ENCODE measurements at places on chromosomes 16 and 17.

DNA sequence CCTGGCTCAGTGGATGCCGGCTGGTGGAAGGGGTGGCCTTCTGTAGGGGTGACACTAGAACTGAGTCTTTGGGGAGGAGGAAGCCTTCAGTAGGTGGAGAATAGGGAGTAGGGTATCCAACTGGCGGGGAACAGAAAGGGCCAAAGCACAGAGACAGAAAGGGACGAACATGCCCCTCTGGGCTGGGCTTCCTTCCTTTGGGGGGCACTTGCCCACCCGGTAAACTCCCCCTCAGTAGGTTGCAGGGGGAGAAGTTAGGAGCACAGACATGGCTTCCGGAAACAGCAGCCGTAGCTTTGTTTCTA lies 774 bp downstream of the ENGASE start:
- H3K27me3 ChIP-seq, result no peaks in the 10 kb centered on the region
- peaks cover 1% of the 10 kb centered on the region for H3K36me3 ChIP-seq
- peak overlapping the region; percentile 93 for H3K4me3 ChIP-seq

DNA sequence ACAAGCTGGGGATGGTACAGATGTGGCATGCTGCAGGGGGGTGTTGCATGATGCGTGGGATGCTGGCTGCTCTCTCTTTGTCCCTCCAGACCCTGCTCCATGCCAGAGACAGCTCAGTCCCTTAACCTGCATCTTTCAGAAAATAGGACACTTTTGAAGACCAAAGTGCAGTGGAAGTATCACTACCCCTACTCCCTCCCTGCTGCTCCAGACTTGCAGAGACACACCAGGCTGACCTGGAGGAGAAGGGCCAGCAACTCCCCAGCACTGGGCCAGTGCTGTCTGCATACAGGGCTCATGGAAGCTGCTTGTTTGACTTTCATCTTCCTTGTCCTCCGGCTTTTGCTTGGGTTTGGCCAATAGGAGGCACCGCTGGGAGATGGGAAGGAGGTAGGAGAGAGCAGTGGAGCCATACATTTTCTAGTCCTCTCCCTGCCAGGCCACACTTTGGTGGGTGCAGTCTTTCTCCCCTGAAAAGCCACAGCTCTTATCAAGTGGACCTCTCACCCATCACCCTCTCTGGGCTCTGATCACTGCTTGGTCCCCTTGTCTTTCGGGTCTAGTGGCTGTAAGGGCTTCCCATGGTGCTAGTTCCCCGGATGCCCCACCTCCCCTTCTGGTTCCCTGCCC lies 46.1 kb upstream of the NKD1 start:
- no peak overlapping the region for H3K4me3 ChIP-seq
- H3K27ac ChIP-seq, result no peak overlapping the region
- no peaks in the 10 kb centered on the region for H3K4me1 ChIP-seq
- DNase-seq, result no peak
- no peaks in the 10 kb centered on the region for H3K36me3 ChIP-seq

GRCh38 chr17:6534846-6535514 lies 21.4 kb downstream of the PITPNM3 start:
- H3K27ac ChIP-seq, result no peak overlapping the region
- H3K27me3 ChIP-seq, result peaks cover 22% of the 10 kb centered on the region
- no peak for DNase-seq
- peaks cover 8% of the 10 kb centered on the region for H3K36me3 ChIP-seq
- H3K4me3 ChIP-seq, result no peak overlapping the region
- H3K4me1 ChIP-seq, result no peaks in the 10 kb centered on the region

DNA sequence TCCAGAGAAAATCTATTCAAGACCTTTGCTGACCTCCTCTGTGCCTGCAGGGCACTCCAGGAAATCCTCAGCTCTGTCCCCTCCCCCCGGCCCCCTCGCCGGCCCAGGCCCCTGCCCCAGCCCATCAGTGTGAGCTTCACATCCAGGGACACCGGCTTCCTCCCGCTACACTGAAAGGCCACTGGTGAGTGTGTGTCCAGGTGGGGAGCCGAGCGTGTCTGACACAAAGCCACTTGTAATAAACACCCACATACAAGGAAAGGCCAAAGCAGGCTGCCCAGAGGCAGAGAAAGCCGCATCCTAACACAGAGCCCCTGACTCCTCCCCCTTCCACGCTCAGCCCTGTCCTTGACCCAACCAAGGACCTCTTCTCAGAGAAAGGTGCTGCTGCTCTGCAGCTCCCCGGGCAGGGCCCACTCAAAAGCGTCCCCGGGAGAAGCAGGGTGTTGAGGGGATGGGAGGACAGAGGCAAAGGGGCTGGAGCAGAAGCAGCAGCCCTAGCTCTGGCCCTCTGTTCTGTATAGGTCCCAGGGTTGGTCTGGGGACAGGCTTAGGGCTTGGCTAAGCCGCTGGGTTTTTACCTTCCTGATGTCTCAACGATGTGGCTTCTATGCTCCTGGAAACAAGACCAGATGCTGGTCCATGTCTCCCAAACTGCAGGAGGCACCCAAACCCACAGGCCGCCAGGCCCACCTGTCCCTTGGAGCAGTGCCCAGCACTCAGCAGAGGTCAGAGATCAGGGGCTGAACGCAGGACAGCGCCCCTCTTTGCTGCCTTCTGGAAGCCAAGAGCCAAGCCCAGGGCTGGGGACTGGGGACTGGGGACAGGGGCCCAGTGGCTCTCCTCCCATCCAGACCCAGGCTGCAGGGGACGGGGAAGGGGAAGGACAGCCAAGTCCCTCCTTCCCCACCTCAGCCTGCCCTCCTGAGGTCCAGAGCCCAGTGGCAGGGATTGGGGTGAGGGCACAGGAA lies 15.3 kb downstream of the MNT start:
- no peak overlapping the region for H3K4me3 ChIP-seq
- peaks cover 29% of the 10 kb centered on the region for H3K4me1 ChIP-seq
- H3K36me3 ChIP-seq, result no peaks in the 10 kb centered on the region
- H3K27ac ChIP-seq, result no peak overlapping the region

DNA sequence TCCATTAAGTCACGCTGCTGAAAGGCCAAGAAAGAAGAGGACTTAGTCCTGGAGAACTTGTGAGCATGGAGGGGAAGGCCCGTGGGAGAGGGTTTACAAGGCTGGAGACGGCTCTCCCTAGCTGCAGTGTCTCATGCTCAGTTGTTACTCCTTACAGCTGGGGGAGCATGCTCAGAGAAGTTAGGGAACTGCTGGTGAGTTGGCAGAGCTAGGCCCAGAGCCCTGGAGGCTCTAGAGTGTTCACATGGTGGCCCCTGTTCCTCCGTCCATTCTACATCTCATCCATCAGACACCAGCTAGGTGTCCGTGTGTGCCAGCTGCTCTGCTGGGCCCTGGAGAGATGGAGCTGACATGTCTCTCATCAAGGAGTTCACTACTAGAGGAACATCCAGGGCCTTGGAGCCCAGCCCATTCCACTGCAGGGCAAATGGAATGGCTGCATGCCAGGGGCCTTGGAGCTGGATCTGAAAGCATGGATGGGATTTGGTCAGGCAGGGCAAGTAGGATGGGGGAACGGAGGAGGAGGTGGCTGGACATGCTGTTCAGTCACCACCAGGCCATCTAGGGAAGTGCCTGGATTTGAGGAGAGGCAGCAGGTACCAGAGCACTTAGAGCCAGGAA lies 6.3 kb downstream of the XYLT2 start:
- peaks cover 42% of the 10 kb centered on the region for H3K4me1 ChIP-seq
- no peaks in the 10 kb centered on the region for H3K36me3 ChIP-seq
- no peak for DNase-seq
- no peak overlapping the region for H3K4me3 ChIP-seq

- H3K4me1 ChIP-seq, result peaks cover 77% of the 10 kb centered on the region
- H3K36me3 ChIP-seq, result peaks cover 10% of the 10 kb centered on the region
- H3K27me3 ChIP-seq, result no peaks in the 10 kb centered on the region
- no peak overlapping the region for H3K4me3 ChIP-seq
- DNase-seq, result no peak
Observed at GRCh38 chr17:44213403-44214229, 5.9 kb downstream of the UBTF start.

GRCh38 chr17:11814655-11815262 lies 182.5 kb downstream of the ZNF18 start:
- no peak for DNase-seq
- no peaks in the 10 kb centered on the region for H3K4me1 ChIP-seq
- no peaks in the 10 kb centered on the region for H3K27me3 ChIP-seq
- H3K27ac ChIP-seq, result no peak overlapping the region
- H3K36me3 ChIP-seq, result no peaks in the 10 kb centered on the region
- H3K4me3 ChIP-seq, result no peak overlapping the region

DNA sequence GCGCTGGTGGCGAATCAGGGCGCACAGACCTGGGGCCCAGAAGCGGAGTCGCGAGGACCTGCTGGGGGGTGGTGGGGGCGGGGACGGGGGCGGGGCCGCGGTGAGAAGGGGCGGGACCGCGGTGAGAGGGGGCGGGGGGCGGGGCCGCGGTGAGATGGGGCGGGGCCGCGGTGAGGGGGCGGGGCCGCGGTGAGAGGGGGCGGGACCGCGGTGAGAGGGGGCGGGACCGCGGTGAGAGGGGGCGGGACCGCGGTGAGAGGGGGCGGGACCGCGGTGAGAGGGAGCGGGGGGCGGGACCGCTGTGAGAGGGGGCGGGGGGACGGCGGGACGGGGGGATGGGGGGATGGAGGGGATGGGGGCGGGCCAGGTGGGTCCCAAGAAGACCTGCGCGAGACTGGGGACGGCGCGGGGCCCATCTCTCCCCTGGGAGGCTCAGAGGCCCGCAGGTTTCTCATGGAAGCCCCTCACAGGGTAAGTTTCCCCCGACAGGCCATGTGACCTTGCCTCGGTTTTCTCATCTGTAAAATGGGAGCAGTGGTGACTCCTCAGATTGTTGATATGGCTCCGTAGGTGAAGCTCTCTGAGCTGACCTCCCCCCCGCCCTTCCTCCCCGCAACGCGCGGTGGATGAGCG lies 28.6 kb upstream of the DBNDD1 start:
- peaks cover 5% of the 10 kb centered on the region for H3K4me1 ChIP-seq
- H3K27ac ChIP-seq, result no peak overlapping the region
- DNase-seq, result no peak
- H3K36me3 ChIP-seq, result no peaks in the 10 kb centered on the region

DNA sequence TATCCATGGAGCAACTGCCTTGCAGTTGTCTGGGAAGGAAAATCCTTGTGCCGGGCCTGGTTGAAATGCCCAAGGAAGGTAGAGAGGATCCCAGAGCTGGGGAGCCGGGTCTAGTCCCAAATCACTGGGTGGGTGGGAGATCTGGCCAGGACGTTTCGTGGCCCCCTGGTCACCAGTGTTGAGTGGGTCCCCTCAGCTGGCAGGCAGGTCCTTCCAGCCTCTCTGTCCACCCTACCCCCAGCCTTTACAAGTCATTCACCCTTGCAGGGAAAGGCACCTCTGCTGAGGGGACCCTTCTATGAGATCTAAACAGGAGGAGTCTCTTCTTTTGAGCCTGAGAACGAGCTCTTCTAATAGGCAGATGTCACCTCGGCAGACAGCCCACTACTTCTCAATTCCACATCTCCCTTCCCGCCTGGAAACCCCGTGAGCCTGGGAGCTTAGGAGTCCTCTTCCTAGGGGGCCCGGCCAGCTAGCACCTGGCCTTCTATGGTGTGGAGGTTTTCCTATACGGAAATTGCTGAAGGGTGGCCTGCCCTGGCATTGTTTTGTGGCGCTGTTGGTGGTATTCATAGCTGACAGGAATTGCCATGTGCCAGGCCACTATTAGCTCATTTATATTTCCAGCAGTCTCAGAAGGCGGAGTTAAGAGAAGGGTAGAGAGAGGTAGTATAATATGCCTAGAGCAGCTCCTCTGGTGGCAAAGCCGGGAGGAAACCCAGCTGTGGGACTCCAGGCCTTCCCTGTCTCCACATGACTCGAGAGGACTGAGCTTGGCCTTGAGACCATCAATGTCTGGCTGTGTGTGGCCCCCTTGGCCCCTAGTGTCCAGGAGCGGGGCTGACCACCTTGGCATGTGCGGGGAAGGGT lies 13.3 kb downstream of the MPRIP start:
- H3K4me3 ChIP-seq, result no peak overlapping the region
- no peaks in the 10 kb centered on the region for H3K27me3 ChIP-seq
- H3K36me3 ChIP-seq, result no peaks in the 10 kb centered on the region
- peaks cover 59% of the 10 kb centered on the region for H3K4me1 ChIP-seq

GRCh38 chr16:30551781-30552180 lies 6.4 kb downstream of the ZNF764 start:
- no peak for DNase-seq
- no peaks in the 10 kb centered on the region for H3K27me3 ChIP-seq
- H3K36me3 ChIP-seq, result no peaks in the 10 kb centered on the region
- peaks cover 41% of the 10 kb centered on the region for H3K4me1 ChIP-seq
- no peak overlapping the region for H3K4me3 ChIP-seq

DNA sequence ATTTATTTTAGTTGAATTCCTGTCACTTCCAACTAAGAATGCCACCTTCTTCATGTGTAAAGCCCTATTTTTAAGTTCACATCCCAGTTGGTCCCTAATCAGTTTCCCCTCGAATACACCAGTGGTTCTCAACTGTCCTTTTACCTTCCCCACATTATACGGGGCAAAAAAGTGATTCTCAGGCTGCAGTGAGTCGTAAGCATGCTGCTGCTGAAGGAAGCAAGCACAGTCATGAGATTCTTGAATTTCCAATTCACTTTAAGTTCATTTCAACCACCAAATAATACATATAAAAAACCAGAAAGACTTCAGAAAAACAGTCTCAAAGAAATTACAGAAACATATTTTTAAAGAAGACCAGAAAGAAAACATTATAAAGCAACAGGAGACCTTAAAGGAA lies 47.9 kb downstream of the UBE2G1 start:
- H3K4me1 ChIP-seq, result peaks cover 42% of the 10 kb centered on the region
- no peak overlapping the region for H3K27ac ChIP-seq
- no peaks in the 10 kb centered on the region for H3K27me3 ChIP-seq
- H3K4me3 ChIP-seq, result no peak overlapping the region
- no peak for DNase-seq

GRCh38 chr17:36136439-36136838 lies 32.8 kb downstream of the CCL4 start:
- peaks cover 8% of the 10 kb centered on the region for H3K36me3 ChIP-seq
- DNase-seq, result no peak
- peak overlapping the region; percentile 58 for H3K4me3 ChIP-seq
- peak overlapping the region; percentile 83 for H3K27ac ChIP-seq

GRCh38 chr16:78638371-78638770 lies 538.9 kb downstream of the WWOX start:
- H3K27ac ChIP-seq, result no peak overlapping the region
- H3K27me3 ChIP-seq, result no peaks in the 10 kb centered on the region
- no peak for DNase-seq
- H3K4me1 ChIP-seq, result peaks cover 9% of the 10 kb centered on the region
- no peak overlapping the region for H3K4me3 ChIP-seq

- no peaks in the 10 kb centered on the region for H3K36me3 ChIP-seq
- peaks cover 55% of the 10 kb centered on the region for H3K27me3 ChIP-seq
- no peaks in the 10 kb centered on the region for H3K4me1 ChIP-seq
- DNase-seq, result no peak
Observed at GRCh38 chr16:82175627-82176026, 5.6 kb upstream of the MPHOSPH6 start.

DNA sequence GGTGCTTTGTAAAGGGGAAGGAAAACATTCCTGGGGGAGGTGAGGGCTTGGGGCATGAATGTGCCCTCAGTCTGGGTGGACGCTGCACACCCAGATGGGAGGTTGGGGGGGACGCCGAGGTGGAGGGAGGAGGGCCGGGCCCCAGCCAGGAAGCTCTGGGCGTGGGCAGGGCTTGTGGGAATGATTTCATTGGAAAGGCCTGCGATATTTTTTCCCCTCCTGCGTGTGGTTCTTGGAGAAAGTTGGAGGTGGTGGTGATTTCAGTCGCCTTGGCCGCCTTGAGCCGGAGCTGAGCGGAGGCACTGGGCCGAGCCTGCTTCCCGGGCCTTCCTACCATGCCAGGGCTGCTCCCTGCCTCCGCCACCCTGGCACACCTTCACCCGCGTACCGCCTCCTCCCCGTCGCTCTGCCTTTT lies 26.4 kb upstream of the CLEC18A start:
- H3K4me1 ChIP-seq, result no peaks in the 10 kb centered on the region
- H3K4me3 ChIP-seq, result no peak overlapping the region
- DNase-seq, result no peak
- no peaks in the 10 kb centered on the region for H3K27me3 ChIP-seq
- H3K36me3 ChIP-seq, result peaks cover 11% of the 10 kb centered on the region

Measured in naive B cell (primary cell).